Neural crest cell (in vitro differentiated cells): ENCODE measurements at places on chromosomes 7 and 10. TPM values are rescaled to one million over a fixed set of nuclear protein-coding genes. Genes with fewer than 3 reads are reported as not detected.

- DNase-seq, result no peak
Observed at GRCh38 chr7:47180516-47180826, 401.4 kb downstream of the TNS3 start.

DNA sequence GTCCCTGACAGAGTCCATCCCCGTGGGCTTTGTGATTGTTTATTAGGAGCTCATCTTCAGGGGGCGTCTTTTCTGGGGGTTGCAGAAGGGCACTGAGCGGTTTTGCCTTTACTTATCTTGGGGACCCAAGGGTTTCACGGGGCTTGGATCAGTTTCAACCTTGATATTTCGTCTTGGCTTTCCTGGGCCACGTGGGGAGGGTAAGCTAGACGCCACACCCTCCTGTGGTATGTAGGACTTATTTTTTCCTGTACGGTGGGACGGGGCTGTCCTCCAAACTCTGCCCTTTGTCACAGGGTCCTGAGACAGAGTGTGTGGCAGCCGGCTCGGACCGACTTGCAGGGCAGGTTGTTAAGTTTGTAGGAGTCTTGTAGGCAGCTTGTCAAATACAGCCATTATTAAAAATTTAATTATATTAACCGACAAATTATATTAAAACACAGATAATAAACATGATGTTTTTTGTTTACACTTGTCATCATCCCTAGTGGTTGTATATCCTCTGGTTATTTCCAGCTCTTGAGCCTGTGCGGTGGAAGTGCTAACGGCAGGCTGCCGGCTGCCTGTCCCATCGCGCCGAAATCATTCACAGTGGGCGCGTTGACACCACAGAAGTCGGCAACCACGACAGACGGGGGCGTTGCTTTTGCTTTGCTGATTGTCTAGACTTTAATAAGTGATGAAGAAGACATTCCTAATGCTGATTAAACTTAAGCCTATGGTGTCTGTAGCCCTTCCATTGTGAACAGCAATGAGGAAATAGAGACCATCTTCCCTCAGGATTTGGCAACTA lies 193.2 kb downstream of the DNAJB6 start:
- DNase-seq, result no peak

DNA sequence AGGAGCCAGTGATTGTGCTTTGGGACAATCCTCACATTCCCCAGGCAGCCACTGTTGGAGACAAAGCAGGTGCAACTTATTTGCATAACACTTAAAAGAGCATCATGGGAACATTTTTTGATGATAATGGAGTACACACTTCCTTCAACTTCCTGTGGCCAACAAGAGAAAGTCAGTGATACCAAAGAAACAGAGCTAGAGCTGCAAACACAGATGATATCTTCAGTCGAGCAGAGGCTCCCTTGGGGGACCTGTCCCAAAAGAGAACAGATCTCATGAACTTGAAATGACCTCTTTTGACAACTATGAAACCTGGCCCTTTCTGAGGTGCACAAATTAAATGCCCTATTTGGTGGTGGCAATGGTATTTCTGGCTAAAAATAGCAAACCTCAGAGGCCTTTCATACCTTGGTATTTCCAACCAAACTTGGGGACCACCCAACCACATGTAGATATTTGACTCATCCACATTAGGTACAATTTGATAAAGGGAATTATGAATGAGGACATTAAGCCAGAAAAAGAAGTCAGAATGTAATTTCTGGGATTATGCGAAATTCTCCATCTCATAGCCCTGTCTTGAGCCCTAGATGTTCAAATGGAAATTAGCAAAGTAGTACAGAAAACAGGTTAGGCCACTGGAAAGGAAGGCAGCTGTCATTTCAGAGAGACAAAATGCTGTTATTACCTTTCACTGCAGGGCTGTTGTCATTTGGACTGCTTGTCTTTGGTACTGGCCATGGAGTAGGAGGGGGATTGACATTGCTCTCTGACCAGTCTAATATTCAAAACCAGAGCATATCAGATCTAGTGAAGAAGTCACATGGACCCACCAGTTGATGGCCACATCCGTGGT lies 146.2 kb downstream of the ICA1 start:
- DNase-seq, result no peak

- no peak for DNase-seq
Observed at GRCh38 chr10:27611744-27612550, 107.8 kb downstream of the RAB18 start.

DNA sequence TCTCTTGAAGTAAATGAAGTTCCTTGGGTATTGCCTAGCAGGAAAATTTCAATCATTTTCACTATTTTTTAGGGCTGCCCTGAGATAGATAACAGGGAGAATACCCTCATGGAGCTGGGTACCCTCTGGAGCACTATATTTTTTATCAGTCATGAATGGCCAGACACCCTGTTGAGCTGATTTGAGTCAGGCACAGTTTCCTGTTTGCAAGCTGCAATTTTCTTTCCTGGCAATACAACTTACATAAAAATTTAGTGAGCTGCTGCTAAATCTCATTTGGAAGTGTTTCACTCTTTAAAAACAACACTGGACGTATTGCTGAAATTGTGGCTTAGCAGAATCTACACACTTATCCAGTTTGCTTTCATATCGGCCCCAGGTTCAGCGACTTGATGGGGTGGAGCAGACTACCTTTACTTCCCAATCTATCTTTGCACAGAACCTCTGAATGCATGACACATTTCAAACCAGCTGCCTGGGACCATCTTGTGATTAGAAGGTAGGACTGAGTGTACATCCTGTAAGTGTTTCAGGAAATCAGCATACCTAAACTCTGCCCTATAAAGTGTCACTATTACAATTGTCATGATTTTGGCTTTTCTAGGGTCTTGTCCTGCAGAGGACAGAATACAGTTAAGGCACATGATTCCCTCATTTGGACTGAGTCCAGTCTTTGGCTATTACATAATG lies 125.7 kb upstream of the FAM3C start:
- no peak for DNase-seq

DNA sequence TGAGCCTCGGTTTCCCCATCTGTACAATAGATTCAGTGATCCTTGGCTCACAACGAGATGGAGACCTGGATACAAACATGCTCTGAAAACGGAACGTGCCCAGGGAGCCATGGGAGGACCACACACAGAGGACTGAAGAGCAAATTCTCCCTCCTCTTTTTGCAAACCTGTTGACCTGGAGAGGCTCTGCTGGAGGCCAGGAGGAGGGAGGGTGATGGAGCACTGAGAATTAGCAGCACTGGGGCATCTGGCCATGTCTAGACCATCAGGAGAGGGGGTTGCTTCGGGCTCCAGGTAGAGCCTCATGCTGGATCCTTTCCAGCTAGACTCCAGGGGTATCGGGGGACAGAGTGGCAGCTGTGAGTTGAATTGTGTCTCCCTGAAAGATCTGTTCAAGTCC lies 97.4 kb upstream of the GPR26 start:
- no peak for DNase-seq

DNA sequence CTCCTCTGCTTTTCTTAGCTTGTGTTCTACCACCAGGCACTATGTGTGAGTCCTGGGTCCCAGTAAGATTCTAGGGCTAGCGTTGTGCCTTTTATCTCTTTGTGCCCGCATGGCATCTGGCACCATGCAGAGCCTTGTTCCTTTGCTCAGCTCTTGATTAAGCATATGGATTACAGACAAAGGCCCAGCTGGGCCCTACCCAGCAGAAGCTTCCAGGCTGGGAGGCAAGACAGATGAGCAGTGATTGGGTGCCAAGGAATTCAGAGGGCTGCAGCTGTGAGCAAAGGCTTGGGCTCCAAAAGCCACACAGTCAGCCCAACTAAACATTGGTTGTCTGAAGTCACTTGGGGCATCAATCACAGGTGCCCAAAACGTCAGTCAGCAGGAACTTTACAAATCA lies 2.0 kb downstream of the ACSM6 start:
- no peak for DNase-seq

GRCh38 chr7:125926621-125927020 lies 997.0 kb upstream of the POT1 start:
- DNase-seq, result no peak

DNA sequence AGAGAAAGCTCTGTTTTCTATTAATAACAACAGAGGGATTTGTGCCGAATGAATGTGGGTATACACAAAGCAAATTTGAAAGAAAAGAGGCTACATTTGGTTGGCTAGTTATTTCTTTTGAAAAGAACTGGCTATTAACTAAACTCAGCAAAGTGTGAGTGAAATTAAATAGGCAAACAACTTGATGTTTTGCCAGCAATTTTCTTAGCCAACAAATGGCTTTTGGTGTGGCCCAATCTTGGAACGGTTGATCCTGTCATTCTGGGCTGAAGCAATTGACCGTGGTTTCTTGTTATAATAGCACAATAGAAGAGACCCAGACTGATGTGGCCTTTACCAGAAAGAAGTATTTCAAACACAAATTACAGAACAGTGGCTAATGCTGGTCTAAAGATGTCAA lies 898.6 kb downstream of the KCNMA1 start:
- DNase-seq, result no peak

DNA sequence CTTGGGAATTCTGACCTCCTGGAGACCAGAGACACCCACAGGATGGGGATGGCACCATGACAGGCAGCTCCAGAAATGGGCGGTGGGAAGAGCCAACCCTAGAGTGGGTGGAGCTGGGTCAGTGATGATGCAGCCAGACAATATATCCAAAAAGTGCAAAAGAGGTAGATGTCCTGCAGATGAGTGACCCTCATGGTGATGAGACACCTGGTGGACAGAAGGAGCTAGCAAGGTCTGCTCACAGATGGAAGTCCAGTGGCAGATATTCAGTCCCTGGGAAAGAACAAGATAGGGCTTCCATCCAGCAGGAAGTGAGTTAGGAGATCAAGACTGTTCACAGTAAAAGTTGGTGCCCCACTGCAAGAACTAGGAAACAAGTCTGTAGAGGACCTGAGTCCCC lies 19.2 kb upstream of the GRB10 start:
- no peak for DNase-seq

GRCh38 chr10:99285881-99286280 lies 43.3 kb upstream of the CNNM1 start:
- DNase-seq, result no peak

DNA sequence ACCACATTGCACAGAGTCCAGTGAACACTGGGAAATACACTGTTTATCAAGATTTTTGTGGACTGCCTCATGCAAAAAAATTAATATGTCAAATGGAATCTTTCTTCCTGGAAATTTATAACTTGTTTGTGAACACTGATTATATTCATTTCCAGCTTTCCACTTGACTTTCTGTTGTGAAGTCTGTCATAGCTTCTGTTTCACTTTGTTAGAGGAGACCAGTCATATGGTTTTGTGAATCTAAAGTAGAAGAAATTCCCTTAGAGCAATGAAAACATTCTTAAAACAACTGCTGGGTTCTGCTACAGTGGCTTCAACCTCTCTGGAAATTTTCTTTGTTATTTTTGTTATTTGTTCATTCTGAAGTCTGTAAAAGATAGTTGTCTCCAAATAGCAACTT lies 349.5 kb upstream of the NFE2L3 start:
- no peak for DNase-seq

GRCh38 chr10:60733826-60734225 lies 44.5 kb upstream of the CDK1 start:
- DNase-seq, result no peak

- DNase-seq, result no peak
Observed at GRCh38 chr10:124249812-124250432, 156.5 kb upstream of the CHST15 start.

The SPDYE2 gene
- not detected in 2 replicates for total RNA-seq

The PIK3AP1 gene
- total RNA-seq, result 0.73 and 1.3 TPM in 2 replicates

The FLNC gene
- total RNA-seq, result 5.3 and 5.6 TPM in 2 replicates

The CTAGE15 gene
- not detected in 2 replicates for total RNA-seq

The ATRNL1 gene
- 44.1 and 46.9 TPM in 2 replicates for total RNA-seq

The WASHC2C gene
- total RNA-seq, result 44.9 and 51.3 TPM in 2 replicates

The UCMA gene
- not detected in 2 replicates for total RNA-seq

The WEE2 gene
- total RNA-seq, result not detected in 2 replicates
